Activated CD4-positive, alpha-beta T cell treated with anti-CD3 and anti-CD28 coated beads for 1 hour (primary cell): ENCODE measurements at places on chromosomes 12 and 14.

- DNase-seq, result no peak
These were observed 18.3 kb upstream of the AMIGO2 start for GRCh38 chr12:47098099-47098498.

DNA sequence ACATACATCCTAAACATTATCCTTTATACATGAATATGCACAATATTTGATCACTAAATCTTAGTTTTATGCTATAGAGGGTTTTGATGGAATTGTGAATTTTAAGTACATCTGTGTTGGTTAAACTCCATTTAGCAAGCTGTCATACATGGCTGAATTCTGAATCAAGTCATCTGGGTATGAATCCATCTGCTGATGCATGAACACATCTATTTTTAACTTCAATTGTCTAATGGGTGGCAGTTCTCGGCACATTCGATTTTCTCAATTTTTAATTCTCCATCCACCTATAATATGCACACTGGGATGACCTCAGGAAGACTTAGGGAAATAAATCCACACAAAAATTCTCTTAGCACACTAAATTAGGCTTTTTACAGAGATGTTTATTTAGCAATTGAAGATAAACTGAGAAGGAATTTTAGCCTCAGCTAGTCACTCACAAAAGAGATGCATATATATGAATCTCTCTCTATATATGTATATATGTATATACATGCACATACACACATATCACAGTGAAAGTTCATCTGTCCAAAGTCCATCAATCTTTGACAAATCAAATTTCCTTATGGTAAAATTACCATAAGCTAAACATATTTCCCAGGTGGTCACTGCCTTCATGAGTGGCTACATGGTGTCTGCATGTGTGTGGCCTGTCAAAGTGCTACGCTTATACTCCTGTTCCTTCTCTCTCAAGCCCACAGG is 44.5 kb upstream of the VPS33A start:
- DNase-seq, result no peak

- DNase-seq, result no peak
These were observed 31.9 kb upstream of the HIF1A start for GRCh38 chr14:61663312-61663979.

GRCh38 chr14:50531595-50532501 is 521 bp downstream of the MAP4K5 start:
- no peak for DNase-seq

DNA sequence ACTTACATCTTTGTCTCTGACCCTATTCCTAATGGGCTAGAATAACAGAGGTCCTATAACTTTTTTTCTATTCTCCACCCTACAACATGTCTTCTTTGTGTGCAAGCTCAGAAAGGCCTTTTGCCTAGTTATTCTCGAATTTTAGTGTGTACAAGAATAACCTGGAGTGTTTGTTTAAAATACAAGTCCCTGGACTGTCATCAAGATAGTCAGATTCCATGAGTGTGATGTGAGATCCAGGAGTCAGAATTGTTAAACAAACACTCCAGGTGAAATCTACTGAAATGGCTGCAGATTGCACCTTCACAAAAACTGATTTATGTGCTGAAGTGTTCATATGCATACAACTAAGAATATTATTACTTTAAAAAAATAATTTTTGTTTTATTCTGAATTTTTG is 114.4 kb upstream of the DIO2 start:
- no peak for DNase-seq

DNA sequence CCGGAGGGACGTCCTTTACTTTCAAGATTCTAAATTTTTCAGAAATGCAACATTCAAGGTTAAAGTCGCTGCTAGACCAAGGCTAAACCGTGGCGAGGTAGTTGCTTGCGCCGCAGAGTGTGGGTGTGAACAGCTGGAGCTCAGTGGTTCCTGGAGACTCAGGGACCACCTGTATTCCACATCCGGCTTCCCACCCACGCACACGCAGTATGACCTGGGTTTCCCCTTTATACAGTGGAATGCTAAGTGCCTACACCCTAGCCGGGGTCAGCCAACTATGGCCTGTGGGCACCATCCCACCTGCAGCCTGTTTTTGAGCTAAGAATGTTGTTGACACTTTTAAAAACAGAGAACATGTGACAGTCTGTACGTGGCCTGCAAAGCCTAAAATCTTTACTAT is 42.9 kb upstream of the TESC start:
- no peak for DNase-seq

DNA sequence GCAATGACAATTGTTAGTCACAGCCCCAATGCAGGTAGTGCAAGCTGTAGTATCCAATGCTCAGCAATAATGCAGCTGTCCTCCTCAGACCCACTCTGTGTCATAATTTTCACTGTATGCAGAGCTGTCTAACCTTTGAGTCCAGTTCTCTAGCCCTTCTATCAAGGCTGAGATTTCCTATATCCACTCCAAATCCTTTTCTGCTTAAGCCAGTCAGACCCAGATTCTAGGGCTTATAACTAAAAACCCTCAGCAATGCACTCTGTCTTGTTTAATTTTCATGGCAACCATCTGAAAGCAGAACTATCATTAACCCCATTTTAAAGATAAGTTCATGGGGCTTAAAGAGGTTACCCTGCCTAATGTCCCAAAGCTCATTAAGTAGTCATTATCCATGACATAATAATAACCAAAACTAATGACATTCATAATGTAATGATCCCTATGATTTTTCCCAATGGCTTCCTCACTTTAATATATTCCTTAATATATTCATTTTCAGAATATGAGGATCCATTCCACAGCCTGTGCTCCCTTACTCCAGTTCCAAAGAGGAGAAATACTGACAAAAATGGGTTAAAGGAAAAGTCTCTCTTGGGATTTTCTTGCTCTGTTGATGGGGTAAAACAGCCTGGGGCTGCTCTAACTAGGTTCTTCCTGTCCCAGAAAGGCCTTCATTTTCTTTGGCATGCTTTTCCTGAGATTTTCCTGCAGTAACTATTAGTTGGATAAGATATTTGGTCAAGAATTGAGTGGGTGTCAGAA is 29.5 kb downstream of the TXNDC16 start:
- no peak for DNase-seq

DNA sequence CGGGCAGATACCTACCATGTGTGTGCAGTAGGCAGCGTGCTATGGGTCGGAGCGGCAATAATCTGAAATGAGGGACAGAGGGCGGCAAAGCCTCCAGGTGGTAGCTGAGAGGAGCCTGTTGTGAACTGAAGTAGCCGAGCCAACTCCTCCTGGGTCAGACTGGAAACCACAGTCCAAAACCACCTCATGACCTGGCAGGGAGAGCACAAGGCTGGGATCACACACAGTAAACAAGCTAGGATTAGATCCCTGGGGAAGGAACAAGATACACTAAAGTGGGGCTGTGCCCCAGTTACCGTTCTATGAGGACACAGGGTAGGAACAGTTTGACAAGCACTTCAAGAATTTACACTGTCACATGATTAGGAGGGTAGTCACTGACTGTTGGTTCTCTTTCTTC is 49.0 kb downstream of the AREL1 start:
- no peak for DNase-seq

GRCh38 chr12:109027767-109028166 is 6.9 kb upstream of the SVOP start:
- DNase-seq, result no peak

GRCh38 chr12:45483571-45483970 is 245.9 kb upstream of the ARID2 start:
- DNase-seq, result no peak

- DNase-seq, result no peak
These were observed 36.0 kb downstream of the ANKRD9 start for GRCh38 chr14:102473559-102473958.

DNA sequence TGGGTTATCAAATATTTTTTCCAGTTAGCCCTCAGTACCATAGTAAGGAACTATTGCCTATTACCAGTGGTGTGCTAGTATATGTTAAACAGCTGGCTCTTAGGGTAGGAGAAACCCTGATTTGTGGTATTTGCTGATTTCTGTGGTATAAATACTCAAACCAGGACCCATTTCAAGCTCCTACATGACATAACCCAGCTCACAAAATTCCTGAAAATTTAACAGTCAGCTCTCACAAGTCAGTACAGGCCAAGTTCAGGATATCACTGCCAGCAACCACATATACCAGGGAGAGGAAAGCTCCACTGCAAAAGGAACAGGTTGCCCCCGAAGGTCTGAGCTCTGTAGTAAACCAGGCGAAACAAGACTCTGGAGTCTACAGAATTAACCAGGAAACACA is 315.3 kb downstream of the NOVA1 start:
- no peak for DNase-seq

DNA sequence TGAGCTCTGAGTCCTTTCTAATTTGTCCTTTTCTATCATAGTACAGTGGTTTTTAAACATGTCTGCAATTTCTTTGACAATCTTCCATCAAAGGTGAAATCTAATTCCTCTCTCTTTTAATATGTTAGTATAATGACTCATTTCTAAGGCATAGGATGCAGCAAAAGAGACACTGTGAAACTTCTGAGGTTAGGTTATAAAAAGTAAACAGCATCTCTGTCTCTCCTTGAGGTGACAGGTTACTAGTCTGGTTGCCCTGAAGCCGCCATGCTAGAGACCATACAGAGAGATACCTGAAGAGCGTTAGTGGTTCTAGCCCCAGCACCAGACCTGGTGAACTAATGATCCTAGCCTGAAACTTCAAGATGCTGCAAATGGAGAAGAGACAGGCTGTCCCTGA is 114.3 kb downstream of the PPM1A start:
- no peak for DNase-seq

DNA sequence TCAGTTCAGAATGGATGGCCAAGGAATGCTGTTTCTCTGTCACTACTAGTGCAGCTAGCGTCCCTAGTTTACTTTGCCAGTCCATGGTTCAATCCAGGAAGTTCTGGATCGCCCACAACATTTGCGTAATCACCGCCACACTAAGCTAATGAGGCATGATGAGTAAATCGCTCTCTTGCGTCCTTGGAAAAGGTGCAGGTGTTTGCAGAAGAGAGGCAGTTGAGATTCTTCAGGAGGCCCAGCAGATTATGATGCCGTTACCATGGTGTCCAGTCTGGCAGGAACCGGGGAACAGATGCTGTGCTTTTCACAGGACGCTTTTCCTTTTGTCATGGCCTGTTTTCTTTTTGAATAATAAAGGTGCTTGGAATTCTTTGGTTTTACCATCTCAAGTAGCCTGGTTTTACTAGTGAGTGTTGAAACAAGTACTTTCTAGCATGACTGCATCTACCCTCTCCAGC is 9.0 kb downstream of the TPH2 start:
- DNase-seq, result no peak

- DNase-seq, result no peak
These were observed 30.7 kb downstream of the CSRP2 start for GRCh38 chr12:76848132-76848531.

- no peak for DNase-seq
These were observed 75.1 kb upstream of the ST8SIA1 start for GRCh38 chr12:22409377-22410164.

DNA sequence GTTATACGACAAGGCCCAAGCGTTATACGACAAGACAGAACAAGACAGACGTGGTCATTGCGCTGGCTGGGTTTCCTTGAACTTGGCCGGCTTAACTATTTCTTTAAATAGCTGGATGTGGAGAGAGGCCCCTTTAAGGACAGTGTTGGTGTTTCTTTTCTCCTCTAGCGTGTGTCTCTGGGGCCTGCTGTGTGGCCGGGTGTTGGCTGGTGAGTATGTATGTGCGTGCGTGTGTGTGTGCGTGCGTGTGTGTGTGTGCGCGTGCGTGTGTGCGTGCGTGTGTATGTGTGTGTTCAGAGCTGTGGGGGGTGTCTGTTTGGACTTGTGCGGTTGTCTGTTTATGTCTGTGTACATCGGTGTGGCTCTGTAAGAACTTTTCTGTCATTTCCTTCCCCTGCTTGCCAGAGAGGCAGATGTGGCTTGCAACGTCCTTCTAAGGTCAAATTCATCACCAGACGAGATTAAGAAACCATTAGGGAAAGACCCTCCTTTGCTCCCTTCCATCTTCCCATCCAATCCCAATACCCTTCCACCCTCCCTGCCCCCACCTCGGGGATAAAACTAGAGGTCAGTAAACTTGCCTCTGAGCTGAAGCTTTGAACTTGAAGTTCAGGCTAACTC is 78.6 kb upstream of the TBX3 start:
- DNase-seq, result no peak

GRCh38 chr14:95710106-95710505 is 3.8 kb downstream of the TCL1A start:
- no peak for DNase-seq

GRCh38 chr12:29316752-29317151 is 64.2 kb downstream of the ERGIC2 start:
- DNase-seq, result no peak

DNA sequence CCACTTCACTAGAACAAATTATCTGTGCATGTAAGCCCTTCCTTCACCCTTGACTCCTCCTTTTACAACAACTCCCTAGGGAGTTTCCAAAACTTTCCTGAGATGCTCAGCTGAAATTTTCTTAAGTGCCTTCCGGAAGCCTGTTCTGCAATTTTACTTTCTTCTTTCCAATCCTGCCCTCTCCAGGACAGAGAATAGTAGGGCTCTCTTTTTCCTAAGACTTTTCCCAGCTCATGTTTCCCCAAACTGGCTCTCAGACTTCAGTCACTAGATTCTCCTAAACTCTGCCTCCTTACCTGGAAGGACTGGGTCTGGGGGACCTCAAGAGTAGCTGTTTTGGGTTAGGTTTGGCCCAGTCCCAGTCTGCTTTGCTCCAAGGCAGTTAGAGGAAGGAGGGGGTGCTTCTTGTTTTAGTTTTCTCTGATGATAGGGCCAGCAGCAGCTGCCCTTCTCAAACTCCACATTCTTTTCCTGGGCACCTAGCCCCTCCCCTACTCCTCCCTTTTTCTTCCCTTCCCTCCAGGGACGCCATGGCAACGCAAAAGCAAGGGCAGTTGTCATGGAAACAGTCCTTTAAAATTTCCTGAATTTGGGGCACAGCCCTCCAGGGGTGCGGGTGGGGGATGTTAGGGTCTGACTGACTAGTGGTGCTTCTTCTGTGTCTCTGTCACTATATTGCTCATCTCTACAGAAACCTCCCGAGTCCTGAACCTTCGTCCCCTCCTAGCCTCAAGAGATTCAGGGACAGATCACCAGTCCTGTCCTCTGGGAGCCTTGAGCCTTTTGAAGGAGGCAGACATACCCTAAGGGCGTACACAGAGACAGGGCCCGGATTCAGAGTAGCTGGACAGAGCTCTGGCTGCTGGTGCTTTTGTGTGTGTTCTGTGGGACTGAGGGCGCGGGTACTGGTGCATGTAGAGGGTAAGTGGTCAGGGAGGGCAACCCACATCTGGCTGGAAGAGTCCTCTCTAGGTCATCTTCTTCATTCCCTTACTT is 17.0 kb downstream of the PPP1R1A start:
- no peak for DNase-seq

- no peak for DNase-seq
These were observed 1083.2 kb downstream of the FLRT2 start for GRCh38 chr14:86613126-86613525.

GRCh38 chr14:73743431-73743931 is 29.3 kb upstream of the PNMA1 start:
- DNase-seq, result no peak

- DNase-seq, result no peak
These were observed 126.7 kb downstream of the PRKD1 start for GRCh38 chr14:29800961-29801360.

- DNase-seq, result no peak
These were observed 106.7 kb downstream of the PPP2R5E start for GRCh38 chr14:63436286-63437098.
